ENCODE measurements at places on chromosomes 3 and 15.

- DNase-seq: no peak
Measured at GRCh38 chr15:56739964-56740640, 6.8 kb upstream of the ZNF280D start.

GRCh38 chr3:171832989-171833388 is 10.2 kb upstream of the TMEM212 start:
- DNase-seq: no peak

GRCh38 chr3:63151897-63152296 is 126.2 kb upstream of the SYNPR start:
- DNase-seq: no peak

- DNase-seq: no peak
Measured at GRCh38 chr3:128077665-128078064, 25.4 kb downstream of the SEC61A1 start.

DNA sequence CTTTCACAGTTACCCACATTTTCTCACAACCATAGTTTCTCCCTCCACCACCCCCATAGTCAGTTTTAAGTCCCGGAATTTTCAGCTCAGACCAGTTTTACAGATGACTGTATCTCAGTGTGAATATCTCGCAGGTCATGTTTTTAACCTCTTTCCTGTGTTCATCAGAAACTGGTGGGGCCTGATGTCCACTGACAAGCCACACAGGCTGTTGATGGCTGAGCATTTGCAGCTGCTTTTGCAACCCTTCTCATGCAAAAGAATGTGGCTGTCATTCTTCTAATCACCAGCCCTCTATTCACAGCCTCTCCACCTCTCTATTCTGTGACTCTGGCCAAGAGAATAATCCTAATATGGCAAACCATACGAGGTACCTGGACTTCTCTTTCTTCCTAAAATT is 8.5 kb downstream of the GYG1 start:
- no peak for DNase-seq
